ENCODE measurements at places on chromosomes 13 and 19.

DNA sequence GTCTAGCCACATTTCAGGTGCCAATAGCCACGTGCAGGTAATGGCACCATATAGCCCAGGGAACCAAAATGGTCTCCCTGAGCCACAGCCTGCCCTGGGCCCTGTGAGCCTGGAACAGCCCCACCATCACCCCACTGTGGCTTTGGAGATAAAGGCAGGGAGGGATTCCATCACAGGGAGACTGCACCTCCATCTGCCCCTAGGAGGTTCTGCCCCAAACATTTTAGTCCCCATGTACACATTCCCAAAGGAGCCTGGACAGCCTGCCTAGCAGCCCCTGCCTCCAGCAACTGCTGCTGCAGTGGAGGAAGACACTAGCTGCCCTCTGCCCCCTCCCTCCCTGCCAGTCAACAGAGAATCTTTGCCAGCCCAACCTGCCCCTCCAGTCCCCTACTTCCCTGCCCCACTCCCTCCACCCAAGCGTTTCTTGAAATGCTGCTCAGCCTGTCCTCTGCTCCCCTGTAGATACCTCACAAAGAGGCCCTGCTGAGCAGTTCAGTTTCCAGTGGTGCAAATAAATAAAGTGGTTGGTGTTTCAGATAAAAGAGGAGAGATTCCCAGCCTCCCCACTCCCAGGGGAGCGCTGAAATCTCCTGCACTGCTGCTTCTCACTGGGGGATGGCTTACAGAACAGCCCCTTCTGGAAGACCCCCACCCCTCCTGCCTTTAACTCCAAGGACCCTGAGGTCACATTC, 921.8 kb downstream of the UQCRFS1 start:
- DNase-seq = no peak

DNA sequence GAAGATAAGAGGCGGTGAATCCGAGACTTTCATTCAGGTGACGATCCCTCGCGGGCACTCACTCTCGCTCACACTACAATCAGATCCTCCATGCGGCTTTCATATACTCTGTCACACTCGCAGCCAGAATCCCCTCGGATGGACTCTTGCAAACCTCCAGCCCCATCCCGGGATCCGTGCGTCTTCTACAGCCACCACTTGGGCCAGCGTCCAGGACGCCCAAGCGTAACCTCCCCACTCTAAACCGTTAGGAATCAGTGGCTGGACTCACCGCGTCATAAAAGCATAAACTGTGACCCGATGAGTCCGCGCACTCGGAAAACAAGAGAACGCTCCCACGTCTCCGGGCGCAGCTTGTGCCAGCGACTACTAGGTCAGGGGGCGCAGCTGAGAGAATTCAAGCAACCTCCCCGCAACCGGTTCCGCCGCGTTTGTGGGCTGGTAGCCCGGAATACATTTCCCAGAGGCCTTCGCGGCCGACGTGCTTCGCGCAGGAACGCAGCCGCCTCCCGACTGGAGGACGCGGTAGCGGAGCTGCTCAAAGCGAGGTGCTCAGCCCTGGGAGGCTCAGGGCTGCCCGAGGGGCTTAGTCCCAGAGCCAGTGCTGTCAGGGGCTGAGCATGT, 27.6 kb downstream of the ZNF607 start:
- DNase-seq = peak; percentile 66

DNA sequence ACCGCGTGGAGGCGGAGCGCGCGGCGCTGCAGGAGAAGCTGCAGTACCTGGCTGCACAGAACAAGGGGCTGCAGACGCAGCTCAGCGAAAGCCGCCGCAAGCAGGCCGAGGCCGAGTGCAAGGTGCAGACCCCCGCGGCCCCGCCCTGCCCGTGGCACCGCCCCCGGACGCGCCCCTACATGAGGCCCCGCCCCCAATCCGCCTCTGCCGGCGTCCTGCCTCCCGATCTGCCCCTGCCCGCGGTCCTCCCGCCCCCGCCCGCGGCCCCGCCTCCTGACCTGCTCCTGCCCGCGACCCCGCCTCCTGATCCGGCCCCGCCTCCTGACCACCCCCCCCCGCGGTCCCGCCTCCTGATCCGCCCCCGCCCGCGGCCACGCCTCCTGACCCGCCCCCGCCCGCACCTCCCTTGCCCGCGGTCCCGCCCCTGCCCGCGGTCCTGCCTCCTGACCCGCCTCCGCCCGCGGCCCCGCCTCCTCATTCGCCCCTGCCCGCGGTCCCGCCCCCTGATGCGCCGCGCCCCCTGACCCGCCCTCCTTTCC, 11.7 kb downstream of the PRR36 start:
- DNase-seq = peak; percentile 65

DNA sequence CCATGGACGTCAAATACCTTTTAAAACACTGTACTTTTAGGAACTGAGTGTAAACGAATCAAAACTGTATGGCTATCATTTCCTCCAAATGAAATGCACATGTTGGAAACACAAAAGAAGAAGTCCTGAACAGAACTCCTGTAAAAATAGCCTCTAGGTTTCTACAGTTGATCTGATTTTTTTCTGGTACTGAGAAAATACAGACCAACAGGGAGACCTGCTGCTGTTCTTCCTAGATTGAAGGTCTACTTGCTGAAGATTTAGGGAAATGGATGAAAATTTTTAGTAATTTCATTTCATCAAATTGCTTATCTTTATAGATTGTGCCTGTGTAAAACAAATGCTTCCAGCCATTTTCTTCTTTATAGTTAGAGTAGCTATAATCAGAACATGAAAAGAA, 520.4 kb downstream of the SLITRK6 start:
- no peak for DNase-seq
